ENCODE measurements at places on chromosomes 2 and 18. TPM values are rescaled to one million over a fixed set of nuclear protein-coding genes. Genes with fewer than 3 reads are reported as not detected.

Gene VWC2L
- not detected for total RNA-seq

Gene IL1RN
- total RNA-seq: not detected

Gene TNFRSF11A
- 14.1 TPM for total RNA-seq

DNA sequence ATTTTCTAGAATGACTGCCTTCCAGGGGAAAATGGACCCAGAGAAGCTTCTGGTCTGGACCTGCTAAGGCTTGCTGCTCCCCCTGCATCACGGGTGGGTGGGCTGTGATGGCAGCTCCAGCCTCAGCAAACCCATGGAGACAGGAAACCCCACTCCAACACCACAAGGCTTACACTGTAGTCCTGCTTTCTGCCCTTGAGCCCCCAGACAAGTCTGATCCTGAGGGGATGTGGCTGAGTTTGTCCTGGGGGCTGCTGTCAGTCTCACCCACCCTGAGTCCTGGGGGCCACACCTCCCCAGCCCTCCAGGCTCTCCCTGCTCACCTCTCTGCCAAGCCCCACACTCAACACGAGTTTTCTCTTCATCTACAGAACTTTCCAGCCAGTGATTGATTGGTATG is 279.4 kb downstream of the EIPR1 start:
- no peaks in the 10 kb centered on the region for H3K4me1 ChIP-seq
- no peak for DNase-seq
- peaks cover 5% of the 10 kb centered on the region for H3K27me3 ChIP-seq
- H3K36me3 ChIP-seq: no peaks in the 10 kb centered on the region

DNA sequence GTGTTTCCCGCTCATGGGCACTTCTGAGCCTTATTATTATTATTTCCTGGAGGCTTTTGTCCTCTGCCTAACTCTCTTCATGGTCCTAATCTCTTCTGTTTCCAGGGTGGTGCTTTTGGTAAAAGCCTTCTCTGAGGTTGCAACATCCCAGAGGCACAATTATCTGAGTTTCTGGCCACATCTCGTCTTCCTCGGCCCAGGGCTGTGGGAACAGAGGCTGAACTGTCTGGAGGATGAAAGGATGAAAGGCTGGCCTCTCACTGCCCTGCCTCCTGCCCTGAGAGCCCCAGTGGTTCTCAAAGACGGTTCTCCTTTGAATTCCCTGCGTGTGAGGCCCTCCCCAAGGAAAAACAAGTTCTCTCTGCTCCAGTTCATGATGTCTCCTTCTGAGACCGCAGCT is 13.8 kb downstream of the GYPC start:
- no peaks in the 10 kb centered on the region for H3K36me3 ChIP-seq
- H3K27me3 ChIP-seq: no peaks in the 10 kb centered on the region
- no peak for DNase-seq

GRCh38 chr2:46485002-46485401 is 5.6 kb downstream of the TMEM247 start:
- H3K4me1 ChIP-seq: no peaks in the 10 kb centered on the region
- no peaks in the 10 kb centered on the region for H3K36me3 ChIP-seq
- no peak overlapping the region for H3K4me3 ChIP-seq
- peaks cover 5% of the 10 kb centered on the region for H3K27me3 ChIP-seq
- no peak overlapping the region for H3K27ac ChIP-seq

DNA sequence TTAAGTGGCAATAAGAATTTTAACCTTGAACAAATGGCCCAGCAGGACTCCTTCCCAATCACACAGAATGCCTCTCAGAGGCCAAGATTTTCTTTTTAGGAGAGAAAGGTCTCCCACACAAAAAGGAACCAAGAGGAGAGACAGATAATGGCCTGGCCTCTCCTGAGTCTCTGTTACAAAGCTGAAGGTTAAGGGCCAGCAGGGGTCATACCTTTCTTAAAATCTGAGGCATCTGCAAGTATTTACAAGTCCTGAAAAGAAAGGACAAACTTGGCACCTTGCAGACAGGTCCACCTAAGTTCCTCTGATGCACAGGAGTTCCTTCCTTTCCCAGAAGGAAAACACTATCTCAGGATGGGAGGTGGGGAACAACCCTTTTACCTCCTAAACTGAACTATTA is 142.3 kb downstream of the TMEM163 start:
- H3K36me3 ChIP-seq: no peaks in the 10 kb centered on the region
- H3K4me3 ChIP-seq: no peak overlapping the region
- H3K27me3 ChIP-seq: no peaks in the 10 kb centered on the region
- DNase-seq: no peak
- no peak overlapping the region for H3K27ac ChIP-seq
